ENCODE measurements at places on chromosomes 6 and 20. TPM values are rescaled to one million over a fixed set of nuclear protein-coding genes. Genes with fewer than 3 reads are reported as not detected.

DNA sequence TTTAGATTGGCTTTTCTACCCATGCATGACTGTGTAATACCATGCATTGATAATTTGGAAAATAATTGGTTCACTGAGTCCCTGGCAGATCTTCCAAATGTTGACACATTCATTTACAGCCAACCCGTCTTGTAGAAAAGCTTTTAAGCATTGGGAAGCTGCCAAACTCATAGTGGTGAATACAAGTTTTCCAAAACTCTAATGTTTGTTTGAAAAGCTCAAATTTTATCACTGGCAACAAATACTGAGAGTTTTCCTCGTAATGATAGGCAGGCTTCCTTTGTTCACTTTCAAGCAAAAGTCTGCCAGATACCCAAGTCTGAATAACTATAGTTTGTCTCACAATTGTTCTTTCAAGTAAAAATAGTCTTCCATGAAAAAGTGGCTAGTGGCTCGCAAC lies 143.0 kb downstream of the FIG4 start:
- DNase-seq, result no peak
- no peaks in the 10 kb centered on the region for H3K4me1 ChIP-seq
- peaks cover 8% of the 10 kb centered on the region for H3K36me3 ChIP-seq
- no peaks in the 10 kb centered on the region for H3K27me3 ChIP-seq

RAD21L1 gene
- not detected for total RNA-seq

DNA sequence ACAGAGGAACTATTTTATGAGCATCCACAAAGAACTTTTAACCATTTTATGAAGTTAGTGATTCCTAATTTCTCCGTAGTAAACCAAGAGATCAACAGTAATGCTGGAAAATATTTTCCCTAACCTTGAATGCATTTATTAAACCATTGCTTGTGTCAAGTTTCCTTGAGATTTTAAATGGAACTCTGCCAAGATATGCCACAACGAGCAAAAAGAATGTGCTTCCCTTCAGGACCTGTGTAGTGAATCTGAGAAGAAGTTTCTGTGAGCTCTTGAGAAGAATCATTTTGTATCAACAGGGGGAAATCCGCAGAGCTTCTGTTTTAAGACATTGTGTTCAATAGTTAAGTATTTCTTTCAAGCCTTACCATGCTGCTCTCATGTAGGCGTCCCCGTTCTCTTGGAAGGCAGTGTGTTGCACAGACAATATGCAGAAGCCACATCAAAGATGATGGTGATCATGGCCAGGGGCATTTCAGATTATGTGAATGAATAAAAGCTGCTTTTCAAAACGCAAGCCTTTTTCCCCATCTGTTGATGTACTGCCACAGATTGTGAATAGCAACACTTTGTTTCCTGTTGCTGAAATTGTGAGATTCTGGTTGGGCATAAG lies 439.8 kb downstream of the BMP2 start:
- no peaks in the 10 kb centered on the region for H3K27me3 ChIP-seq
- H3K4me1 ChIP-seq, result no peaks in the 10 kb centered on the region
- no peak overlapping the region for H3K4me3 ChIP-seq

DNA sequence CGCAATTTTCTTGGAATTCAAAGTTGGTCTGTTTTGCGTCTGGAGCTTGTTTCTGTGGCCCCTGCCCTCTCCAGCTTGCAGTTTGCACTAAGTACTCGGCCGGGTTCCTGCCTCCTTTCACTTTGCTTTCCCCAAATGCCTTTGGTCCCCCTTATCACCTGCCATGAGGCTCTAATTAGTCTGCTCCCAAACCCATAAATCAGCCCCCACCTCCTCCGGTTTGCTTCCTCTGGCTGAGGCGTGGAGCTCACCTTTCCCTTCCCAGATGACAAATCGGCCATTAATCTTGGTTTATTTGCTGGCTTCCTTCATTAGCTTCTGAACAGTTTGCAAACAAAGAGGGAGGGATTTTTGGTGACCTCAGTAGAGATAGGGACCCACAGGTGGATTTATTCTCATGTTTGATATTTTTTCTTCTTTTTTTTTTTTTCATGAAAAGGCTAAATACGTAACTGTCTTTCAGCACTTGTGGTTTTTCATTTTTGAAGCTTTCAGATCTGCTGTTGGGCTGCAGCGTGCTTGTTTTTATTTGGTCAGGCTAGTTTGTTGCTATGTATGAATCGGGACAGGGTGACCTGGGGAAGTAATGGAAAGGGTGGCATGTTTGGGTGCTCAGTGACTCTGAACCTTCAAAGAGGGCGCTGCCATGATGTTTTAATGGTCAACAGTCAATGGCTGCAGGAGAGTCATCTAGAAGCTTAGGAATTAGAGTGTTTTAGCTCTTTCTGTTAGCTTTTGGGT lies 121.7 kb upstream of the JAG1 start:
- peaks cover 30% of the 10 kb centered on the region for H3K4me1 ChIP-seq
- no peak for DNase-seq
- H3K36me3 ChIP-seq, result no peaks in the 10 kb centered on the region
- peaks cover 6% of the 10 kb centered on the region for H3K27me3 ChIP-seq
- H3K27ac ChIP-seq, result no peak overlapping the region
- H3K4me3 ChIP-seq, result no peak overlapping the region

DNA sequence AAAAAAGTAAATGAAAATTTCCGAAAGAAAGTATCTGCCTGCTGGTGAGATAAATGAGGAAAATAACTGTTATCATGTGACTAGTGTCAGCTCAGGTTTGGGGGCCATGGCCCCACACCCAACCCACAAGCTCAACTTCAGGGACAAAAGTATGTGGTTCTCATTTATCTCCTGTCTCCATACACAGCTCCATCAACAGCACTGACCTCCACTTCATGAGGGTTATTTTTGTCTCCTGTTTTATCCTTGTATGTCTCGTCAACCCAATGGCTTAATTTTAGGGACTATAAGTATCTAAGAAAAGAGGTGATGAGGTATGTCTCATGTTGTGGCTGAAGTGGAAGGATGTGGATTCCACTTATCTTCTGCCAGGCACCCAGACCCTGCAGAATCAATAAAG lies 271.6 kb upstream of the RIN2 start:
- H3K27ac ChIP-seq, result no peak overlapping the region
- H3K4me3 ChIP-seq, result no peak overlapping the region
- DNase-seq, result no peak
- H3K27me3 ChIP-seq, result no peaks in the 10 kb centered on the region
- H3K4me1 ChIP-seq, result no peaks in the 10 kb centered on the region
